Activated CD8-positive, alpha-beta memory T cell treated with anti-CD3 and anti-CD28 coated beads for 4 hours (primary cell): ENCODE measurements at places on chromosomes 4 and X.
A peak's percentile ranks its signal among the peaks of the same experiment; 100 is the strongest.

DNA sequence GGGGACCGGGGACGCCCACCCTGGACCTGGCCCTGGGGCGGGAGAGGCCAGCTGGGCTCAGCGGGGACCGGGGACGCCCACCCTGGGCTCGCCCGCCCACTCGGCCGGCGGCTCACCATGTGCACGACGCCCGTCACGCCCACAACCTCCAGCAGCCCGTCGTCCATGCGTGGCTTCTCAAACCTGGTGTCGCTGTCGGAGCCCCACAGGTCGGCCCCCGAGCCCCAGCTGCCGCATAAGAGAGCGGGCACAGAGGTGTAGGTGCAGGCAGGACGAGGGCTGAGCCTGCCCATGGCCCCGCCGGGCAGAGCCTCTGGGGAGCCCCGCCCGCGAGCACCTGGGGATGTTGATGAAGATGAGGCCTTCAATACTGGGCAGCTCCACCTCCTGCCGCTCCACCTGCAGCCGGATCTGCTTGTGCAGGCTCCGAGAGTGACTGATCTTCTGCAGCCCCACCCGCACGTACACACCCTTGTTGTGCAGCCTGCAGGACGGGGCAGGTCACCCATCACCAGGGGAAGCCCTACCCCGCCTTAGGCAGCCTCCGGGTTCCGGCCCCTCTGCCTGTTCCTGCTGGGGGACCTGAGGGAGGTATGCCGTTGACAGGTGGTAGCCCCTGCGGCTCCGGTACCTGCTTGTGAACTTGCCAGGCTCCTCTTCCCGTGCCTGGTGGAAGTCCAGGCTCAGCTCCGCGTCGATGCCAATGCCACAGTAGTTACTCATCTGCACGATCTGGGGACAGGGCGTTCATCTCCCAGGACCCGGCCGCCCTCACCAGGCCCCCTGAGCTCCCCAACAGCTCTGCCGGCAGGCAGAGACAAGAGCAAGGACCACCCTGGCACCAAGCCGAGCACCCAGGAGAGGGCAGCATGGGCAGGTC is 11.8 kb downstream of the DGKQ start:
- DNase-seq: no peak

DNA sequence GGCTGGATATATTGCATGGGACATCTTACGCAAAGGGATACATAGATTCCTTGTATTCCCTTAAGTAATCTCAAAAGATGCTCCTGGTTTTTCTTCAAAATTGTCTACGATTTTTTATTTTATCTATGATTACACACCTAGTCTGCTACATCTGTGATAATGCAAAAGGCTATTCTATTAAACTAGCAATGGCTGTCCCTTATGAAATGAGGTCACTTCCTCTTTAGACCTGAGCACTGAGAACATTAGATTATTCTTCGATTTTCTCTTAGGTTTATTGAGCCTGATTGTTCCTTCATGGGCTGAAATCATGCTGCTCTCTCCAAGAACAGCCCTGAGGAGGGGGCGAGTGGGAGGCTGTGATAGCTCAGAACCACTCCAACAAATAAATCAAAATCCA is 126.8 kb upstream of the ENPP6 start:
- no peak for DNase-seq

DNA sequence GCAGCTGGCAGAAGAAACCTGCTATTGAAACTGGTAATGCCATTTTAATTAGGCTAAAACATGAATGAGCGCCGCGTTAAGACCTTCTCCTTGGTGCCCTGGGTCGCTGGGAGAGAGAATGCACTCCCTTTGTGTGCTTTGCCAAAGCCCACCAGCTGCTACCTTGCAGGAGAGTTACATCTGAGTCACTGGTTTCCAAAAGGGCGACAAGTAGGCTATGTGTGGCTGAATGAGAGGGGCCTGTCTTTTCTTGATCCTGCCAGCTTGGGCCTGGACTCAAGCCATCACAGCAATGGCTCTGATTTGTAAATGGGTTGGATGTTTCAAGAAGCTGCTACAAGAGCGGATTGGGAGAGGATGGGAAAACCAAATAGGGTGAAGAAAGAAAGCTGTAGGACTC is 81.5 kb downstream of the NHS start:
- no peak for DNase-seq

- no peak for DNase-seq
These were observed 260.5 kb downstream of the SPATA18 start for GRCh38 chr4:52311464-52312125.

DNA sequence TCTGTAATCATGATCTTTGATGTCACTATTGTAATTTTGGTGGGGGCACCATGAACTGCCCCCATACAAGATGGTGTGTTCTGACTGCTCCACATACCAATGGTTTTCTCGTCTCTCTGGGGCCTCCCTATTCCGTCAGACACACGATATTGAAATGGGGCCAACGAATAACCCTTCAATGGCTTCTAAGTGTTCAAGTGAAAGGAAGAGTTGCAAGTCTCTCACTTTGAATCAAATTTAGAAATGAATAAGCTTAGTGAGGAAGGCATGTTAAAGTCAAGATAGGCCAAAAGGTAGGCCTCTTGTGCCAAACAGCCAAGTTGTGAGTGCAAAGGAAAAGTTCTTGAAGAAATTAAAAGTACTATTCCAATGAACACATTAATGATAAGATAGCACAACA is 205.4 kb downstream of the SPRY1 start:
- DNase-seq: no peak

DNA sequence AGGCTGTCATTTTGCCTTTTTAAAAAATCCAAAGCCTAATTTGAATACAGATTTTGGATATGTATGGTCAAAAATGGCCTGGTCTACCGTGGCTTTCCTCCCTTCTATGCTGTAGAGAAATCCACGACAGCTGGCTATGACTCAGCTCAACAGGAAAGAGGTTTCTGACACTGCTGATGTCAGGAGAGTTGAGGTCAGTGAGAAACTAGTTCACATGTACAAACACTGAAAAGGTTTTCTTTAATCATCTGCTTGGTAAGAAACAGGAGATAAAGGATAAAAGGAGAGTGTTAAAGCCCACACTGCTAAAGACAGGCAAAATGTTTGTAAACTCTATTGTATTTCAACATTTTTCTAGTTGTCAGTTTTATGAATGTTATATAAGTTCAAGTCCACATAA is 113.9 kb downstream of the NYX start:
- no peak for DNase-seq

DNA sequence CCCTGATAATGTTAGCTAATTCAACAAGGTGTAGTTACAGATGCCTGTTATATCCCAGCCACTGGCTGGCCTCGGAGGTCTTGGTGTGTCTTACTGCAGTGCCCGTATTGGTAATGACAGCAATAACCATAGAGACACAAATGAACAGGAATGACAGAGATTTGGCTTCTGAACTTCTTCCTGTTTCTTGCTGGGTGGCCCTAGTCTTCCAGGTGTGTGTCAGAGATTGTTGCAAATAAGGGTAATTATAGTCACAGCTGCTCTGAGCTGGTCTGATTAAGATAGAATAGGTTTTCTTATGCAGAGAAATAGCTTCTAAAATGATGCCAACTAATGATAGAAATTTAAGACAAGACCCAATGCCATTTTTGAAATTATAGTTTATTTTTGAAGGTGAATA is 64.1 kb upstream of the MAD2L1 start:
- DNase-seq: no peak

- no peak for DNase-seq
These were observed 41.1 kb downstream of the PPP3CA start for GRCh38 chr4:101306225-101306624.

- DNase-seq: no peak
These were observed 20.6 kb downstream of the CCNQ start for GRCh38 chrX:153578200-153578835.

GRCh38 chr4:3074846-3075651 is 568 bp downstream of the HTT start:
- DNase-seq: peak; percentile 10

DNA sequence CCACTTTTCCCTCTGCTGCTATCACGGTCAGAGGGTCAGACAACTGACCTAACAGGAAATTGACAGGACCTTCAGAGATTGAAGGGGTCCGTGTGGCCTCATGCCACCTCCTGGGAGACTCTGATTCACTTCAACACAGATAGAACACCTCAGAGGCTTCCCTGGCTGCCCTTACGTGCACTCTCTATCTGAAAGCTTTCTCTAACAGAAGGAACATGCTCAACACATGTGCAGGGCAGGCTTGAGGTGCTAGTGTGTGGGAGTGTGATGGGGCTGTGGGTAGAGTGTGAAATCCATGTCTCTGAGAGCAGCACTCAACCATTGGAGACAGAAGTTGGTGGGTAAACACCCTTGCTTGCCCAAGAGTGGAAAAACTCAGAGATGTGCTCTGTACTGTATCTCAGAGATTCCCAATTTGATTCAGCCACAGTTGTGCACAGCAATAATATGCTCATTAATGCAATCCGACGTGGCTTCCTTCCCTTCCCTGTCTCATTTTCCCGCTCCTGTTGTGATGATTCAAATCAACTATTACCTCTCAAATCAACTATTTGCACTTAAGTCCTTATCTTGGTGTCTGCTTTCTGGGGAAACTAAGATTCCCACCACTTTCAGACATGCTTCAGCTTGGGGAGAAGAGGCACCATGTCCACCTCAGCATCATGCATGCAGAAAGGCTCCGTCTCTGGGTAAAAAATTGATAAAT is 62.0 kb upstream of the MAGEB2 start:
- DNase-seq: no peak

DNA sequence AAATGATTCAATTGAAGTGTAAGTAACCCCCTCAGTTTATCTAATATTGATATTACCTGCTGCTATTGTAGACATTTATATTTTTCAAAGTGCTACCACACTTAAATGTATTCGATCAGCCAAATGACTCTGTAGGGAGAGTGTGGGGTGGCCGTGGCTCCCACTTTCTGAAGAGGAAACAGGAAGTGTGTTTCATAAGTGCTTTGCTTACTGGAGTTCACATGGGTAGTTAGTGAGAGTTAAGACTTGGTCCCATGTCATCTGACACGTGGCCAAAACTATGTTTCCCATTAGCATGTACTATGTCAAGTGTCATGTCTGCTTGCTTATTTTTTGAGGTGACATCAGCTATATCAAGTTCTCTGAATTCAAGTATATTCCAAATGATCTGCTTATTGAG is 308.1 kb upstream of the GATB start:
- DNase-seq: no peak

GRCh38 chr4:67963356-67963755 is at the start of gene TMPRSS11A:
TSS of gene TMPRSS11A (minus strand) at chr4:67963493. CDS start at chr4:67963393, 100 bp downstream.
- no peak for DNase-seq

DNA sequence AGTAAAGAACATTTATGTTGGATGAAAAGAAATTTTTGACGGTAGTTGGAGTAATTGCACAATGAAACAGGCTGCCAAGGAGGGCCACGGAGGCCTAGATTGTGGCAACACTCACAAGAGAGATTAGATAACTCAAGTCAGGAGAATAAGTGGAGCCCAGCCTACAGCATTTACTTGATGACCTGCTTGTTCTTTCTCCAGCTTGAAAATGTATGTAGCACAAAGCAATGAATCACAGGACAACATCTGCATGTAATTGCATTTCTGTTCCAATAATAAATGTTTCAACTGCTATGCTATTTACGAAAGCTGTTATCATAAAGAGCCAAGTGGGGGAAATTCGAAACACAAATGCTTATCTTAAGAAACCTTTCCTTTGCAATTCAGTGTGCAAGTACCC is 221.2 kb upstream of the MID1 start:
- no peak for DNase-seq

GRCh38 chr4:47061435-47061834 is 30.1 kb downstream of the GABRB1 start:
- DNase-seq: no peak
